ENCODE measurements at places on chromosomes 13 and 19.

- no peak for DNase-seq
Observed at GRCh38 chr19:57351867-57352266, 796 bp downstream of the ZNF304 start.

DNA sequence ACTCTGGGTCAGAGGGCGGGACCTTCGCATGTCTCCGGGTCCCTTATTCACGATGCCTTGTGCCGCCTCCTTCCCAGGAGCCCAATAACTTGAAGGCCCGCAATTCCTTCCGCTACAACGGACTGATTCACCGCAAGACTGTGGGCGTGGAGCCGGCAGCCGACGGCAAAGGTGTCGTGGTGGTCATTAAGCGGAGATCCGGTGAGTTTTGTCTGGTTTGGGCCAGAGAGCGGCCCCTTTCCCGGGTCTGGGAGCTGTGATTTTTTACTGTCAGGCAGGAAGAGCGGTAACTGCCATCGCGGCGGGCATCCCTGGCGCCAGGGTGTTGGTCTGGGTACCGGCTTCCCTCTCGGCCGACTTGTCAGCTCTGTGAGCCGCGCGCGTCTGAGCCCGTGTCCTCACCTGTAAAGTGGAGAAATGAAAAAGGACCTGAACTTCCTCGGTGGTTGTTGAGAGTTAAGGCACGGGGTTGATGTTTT is 800 bp downstream of the RPL28 start:
- no peak for DNase-seq

- DNase-seq = no peak
Observed at GRCh38 chr13:98175043-98175442, 2.0 kb downstream of the RNF113B start.

DNA sequence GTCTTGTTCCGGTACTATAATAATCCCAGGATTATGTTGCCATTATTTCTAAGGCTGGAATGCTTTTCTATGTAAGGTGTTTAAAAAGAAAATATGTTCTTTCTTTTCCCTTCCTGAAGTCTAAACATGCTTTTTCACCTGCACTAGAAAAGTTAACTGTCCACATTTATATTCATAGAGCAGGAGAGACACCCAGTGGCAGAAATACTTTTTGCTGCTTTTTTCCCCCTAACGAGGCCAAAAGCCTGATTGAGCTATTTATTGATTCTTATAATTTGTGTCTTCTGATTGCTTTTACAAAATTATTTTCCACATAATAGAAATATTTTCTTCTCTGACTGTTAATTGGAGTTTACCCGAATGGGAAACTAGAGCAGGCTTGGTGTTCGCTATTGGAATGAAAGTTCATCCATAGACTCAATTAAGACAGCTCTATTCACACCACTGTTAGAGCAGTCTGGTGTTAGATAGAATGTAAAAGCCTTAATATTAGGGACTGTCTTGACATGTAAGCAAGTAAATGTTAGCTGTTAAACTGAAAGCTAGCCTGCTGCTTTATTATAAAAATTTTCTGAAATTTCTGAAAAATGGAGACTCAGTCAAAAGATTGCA is 15.8 kb downstream of the GPR180 start:
- no peak for DNase-seq

DNA sequence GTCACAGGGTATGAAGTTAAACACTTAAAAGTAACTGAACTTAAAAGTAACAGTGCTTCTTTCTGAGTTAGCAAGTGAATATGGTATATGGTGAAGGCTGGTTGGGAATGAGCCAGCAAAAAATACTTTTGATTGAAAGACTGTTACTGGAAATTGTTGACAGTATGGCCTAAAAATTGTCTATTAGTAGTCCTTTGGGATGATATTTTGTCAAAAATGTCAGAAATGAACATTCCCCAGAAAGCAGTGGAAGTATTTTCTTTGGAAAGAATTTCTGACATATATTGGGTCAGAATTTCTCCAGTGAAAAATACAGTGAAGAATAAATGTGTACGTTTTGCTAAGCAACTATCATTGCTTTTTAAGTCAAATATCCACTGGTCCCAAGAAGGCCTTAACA is 860.5 kb downstream of the PCDH9 start:
- no peak for DNase-seq

DNA sequence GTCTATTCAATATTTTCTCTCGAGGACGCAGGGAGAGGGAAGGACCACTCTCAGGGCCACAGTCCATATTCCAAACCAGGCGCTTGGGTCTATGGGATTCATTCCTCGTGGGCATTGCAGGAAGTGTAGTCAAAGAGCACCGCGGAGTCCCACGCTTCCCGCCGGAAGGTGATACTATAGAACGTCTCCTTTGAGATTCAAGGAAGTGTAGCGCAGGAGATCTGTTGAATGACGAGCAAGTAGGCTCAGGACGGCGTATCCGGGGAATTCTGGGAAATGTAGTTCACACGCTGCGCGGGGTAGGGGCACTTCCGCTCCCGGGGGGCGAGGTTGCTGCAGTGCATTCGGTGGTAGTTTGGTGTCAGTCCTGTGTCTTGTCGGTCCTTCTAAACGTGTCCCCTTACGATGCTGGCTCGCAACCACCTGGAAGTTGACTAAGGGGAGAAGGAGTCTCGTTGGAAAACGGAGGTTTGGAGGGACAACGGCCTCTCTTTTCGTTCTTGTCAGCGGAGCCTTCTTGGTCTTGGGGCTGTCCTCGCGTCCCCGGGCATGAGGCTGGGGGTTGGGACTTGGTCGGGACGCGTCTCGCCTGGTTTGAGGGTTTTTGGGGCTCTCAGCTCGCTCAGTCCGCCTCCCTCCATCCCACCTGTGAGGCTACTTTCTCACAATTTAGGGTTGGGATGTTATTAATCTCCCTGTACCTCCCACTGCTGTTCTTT is at the start of gene ZNF284:
Gene ZNF284, plus strand, starts transcription at position 336 of the 719 bp plus-strand sequence. CDS start 4,231 bp downstream, outside the sequence.
- DNase-seq = peak; percentile 68

- DNase-seq = no peak
Observed at GRCh38 chr19:43438291-43439031, 23.8 kb downstream of the TEX101 start.

- no peak for DNase-seq
Observed at GRCh38 chr13:30871588-30872275, 34.3 kb upstream of the MEDAG start.

DNA sequence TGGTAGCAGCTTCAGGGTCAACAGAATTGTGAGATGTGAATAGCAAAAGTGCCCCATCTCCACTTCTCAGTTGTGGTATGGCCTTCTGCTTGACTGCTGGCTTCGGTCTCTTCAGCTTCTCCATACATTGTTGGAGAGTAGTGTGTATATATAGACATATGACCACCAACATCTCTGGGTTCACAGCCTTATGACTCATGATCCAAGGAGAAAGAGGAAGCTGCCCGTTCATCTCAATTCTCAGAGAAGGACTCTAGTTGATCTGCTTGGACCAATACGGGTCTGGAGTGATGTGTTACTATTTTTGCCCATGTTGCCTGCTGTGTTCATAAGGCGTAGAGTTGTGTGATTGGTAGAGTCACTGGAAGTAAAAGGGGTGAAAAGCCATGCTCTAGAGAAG is 3.6 kb upstream of the COMMD6 start:
- no peak for DNase-seq

DNA sequence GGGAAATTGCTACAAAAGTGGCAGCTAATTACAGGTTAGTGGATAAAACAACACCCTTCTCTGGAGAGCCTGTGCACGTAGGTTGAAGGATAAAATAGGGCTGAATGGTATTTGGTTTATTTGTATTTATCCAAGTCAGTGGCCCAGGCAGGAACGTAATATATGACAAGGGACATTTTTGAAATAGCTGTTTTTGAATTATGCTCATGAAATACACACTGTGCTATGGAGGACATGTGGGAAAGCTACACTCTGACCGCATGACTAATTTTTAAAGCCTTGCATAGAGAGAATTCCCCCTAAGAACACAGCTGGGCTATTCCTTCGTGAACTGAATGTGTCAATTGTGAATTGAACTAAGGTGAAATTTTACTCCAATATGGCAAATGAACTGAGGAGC is 292.1 kb upstream of the MAB21L1 start:
- DNase-seq = no peak

DNA sequence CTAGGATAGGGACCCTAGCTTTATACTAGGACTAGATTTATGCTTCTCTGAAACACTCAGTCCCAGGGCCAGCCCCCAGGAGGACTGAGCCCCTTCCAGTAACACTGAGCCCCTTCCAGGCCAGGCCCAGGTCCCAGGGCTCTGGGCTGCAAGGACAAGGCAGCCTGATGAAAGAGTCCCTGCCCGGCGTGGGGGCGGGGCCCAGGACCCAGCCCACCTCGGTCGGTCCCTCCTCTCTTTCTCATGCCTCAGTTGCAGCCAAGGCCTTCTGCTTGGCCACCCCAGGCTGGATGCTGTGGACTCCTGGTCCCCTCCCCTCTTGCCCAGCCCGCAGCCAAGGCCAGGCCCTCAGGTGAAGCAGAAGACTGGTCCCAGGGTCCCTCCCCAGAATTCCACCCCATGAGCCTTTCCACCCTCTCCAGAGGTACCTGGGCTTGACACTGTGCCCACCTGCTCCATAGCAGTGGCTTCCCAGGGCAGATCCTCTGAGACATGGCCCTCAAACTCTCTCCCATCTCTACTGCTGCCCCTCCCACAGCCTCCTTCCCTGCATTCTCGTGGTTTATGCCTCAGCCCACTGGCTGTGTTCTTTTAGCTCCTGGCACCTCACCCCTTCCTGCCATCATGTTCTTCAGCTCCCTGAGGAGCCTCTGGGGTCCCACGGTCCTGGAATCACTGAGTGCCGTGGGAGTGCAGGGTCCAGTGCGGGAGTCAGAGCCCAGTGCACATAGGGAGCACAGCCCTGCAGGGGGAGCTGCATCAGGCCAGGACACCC is 53.6 kb upstream of the C1QTNF9B start:
- no peak for DNase-seq

- DNase-seq = no peak
Observed at GRCh38 chr13:99642841-99643240, 141.6 kb downstream of the TM9SF2 start.

DNA sequence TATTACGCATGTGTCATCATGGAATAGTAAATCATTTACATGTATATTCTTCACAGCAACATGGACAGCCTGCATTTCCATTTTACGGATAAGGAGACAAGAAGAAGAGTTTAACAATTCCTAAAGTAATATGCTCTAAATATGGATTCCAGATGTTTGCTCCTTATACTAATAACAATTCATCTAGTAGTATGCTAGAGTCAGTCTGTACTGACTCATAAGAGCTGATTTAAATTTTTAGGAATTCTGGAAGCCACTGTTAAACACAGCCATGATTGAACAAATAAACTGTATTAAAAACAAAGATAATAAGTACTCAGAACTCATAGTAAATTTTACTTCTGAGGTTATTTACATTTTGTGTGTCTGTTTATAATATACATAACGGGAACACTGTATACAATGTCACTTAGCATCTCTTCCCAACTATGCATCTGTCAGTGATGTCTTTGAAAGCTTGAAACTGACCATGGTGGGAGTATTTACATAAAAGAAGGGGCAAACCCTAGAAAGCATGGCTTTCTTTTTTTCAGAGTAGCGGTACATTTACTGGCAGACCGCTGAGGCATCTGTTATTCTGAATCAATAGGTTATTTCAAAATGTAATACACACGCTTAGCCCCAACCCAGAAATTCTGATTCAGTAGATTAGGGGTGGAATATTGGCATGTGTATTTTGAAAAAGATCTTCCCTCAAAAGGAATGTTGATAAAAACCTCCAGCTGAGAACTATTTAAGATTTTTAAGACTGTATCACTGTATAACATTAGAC is 12.9 kb downstream of the ZC3H13 start:
- DNase-seq = no peak

- no peak for DNase-seq
Observed at GRCh38 chr19:54432144-54432738, 16.8 kb upstream of the LENG8 start.

- DNase-seq = no peak
Observed at GRCh38 chr13:75418997-75419396, 63.0 kb downstream of the TBC1D4 start.

- DNase-seq = no peak
Observed at GRCh38 chr13:21580736-21581135, 23.2 kb downstream of the MICU2 start.

GRCh38 chr19:532561-533363 is 1.2 kb downstream of the CDC34 start:
- no peak for DNase-seq

- DNase-seq = no peak
Observed at GRCh38 chr13:89061821-89062220, 1390.7 kb downstream of the SLITRK5 start.

DNA sequence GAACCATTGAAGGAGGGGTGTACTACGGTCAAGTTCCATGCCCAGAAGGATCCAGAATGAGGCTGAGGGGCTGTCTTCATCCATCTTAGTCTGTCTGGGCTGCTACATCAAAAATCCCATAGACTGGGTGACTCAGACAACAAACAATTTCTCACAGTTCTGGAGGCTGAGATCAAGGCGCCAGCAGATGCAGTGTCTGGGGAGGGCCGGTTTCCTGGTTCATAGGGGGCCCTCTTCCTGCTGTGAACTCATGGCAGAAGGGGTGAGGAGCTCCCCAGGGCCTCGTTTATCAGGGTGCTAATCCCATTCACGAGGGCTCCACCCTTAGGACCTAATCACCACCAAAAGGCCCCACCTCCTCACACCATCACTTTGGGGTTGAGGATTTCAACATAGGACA is 14.7 kb upstream of the KCTD15 start:
- no peak for DNase-seq

- DNase-seq = no peak
Observed at GRCh38 chr13:34833562-34834182, 108.4 kb upstream of the NBEA start.

DNA sequence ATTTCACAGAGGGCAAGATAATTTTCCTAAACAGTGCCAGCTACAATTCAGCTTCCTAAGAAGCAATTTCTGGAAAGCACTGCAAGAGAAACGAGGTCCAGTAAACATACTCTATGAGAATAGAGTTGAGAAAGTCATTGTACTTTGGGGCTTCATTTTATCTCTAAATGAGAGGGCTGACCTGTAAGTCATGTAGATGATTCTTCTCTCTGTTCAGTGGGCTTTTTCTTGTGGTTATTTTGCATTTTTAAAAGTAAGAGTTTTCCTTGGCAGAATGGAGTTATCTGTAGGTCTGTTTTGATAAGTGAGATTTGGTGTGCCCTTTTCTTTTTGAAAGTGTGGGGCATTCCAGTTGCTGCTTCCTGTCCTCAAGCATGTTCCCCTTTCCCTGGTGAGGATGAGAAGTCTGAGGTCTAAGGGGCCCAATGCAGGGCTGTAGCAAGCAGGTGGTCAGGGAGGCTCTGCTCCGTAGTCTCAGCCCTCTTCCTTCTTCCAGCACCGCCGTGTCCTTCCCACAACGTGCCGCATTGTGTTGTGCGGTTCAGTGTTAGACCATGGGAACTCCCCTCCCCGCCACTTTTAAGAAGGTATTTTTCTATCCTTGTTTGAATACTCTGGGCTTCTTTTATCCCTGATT is 86.3 kb downstream of the ARHGEF7 start:
- DNase-seq = no peak
